Stimulated activated CD4-positive, alpha-beta T cell treated with anti-CD3 and anti-CD28 coated beads, Interleukin-4, amount 100 ng/mL, for 1 hour (primary cell): ENCODE measurements at places on chromosomes 3 and 15.

DNA sequence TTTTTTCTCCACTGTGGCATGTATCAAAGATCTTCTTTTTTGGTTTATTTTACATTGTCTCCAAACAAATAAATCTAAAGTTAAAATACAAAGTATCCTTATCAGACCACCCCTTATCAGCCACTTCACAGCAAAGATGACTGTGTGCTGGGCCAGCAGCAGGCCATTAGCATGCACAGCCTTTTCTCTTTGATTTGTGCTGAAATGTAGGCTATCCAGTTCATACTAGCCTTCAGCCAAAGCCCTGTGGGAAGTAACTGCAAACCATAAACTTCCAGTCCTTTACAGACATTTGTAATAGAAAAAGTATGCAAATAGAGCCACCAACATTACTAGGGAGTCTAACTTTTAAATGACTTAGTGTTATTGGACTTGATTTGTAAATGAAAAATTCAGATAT lies 816.3 kb downstream of the FHIT start:
- DNase-seq = no peak

- DNase-seq = no peak
Measured at GRCh38 chr15:82830427-82831173, 21.2 kb downstream of the WHAMM start.

DNA sequence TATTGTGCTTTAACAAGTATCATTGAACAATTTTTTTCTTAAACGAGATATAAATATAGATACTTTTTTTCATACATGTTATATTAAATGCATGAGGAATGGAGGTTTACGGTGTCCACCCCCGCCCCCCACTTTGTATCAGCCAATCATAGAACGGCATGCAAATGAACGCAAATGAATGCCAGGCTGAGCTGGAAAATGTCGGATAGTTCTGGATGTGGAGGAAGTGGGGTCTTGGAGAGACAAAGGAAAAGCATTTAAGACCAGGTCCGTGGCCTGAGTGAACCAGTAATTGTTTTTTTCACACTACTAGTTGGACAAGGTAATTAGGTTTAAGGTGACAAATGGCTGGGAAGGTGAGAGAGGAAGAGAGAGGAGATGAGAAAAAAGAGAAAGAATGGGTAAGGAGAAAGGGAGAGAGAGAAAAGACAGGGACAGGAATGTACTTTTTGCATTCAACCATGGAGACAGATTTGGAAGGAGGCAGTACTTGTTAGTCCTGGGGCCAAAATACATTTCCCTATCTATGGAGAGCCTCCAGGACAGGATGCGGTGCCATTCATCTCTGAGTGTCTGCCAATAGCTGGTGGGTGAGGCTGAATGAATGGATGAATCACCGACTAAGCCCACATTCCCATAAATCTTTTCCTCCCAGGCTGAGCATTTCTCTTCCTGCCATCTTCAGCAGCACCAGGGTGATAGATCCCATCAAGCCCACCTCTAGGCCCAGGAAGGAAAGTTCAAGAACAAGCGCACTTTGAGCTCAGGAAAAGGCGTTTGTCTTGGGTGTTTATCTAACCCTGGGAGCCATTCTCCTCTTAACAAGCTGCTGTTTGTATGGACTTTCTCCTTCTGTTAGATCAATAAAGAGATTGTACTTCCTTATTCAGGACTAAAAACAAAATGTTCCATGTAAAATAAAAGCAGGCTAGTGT lies 1.4 kb upstream of the RAD18 start:
- no peak for DNase-seq

- no peak for DNase-seq
Measured at GRCh38 chr3:110262896-110263295, 808.7 kb upstream of the NECTIN3 start.

DNA sequence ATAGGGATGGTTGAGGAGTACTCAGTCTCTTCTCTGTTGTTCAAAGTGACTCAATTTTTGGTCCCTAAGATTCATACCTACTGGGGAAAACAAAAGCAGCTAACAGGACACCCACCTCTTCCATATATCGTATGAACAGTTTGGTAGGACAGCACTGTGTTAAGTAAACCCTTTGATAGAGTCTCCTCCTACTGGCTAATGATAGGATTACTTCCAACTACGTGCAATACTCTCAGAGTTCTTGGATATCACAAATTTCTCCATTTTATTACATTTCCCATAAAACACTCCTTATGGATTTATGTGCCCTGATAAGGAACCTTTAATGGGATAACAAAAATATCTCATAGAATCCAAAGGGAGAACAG lies 200.2 kb upstream of the GOLGA6L4 start:
- DNase-seq = no peak

DNA sequence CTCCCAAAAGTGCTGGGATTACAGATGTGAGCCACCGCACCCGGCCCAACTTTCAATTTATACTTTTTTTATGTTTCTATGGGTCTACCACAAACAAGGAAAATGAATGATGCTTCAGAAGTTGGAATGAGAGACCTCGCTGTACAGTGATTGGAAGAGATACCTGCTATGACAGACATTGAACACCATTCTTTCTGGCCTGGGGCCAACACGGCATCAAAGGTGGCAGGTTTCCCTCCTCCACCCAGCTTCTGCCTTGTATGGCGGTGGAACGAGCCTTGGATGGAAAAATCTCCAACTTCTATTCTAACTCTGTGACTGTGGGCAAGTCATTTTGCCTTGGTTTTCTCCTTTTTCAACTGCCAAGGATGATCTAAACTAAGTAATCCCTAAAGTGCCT lies 117.8 kb upstream of the FAM174B start:
- DNase-seq = no peak

- DNase-seq = no peak
Measured at GRCh38 chr3:156579427-156579851, 24.5 kb upstream of the SSR3 start.

GRCh38 chr15:57033715-57034439 lies 115.4 kb downstream of the TCF12 start:
- no peak for DNase-seq

DNA sequence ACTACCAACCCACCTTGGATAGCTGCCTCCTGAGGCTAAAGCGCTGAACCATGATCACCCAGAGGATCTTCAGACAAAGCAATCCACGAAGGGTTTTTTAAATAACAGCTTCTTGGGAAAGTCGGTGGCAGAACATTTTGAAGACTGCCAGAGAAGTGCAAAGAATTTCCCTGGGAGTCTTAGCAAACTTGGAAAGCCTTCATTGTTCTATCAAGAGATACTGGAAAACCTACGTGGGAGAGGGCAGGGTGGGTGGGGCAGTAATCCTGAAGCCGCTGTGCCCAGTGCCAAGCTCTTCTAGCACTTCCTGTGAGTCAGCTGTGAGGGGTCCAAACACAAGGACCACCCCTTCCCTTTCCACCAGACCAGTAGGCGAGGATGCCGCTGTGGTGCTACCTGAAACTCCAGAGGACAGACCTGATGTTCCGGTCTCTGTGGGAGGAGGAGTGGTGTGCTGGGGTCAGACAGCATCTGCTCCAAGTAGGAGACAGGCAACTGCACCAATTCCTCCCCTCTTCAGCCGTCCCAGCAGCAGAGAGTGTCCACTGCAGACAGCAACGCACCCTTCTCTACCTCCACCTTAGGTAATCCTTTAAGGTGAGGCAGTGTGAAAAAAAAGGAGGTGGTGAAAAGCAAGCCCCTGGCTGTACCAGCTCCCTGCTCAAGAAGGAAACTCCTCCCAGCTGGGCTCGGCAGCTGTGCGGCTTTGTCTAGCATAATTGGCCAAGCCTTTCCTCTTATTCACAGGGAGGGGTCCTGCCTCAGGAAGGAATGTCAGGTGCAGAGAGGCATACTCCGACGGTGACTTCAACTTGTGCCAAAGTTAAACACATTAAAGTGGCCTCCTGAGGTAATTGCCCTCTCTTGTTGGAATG lies 99.0 kb downstream of the TMCC1 start:
- no peak for DNase-seq

DNA sequence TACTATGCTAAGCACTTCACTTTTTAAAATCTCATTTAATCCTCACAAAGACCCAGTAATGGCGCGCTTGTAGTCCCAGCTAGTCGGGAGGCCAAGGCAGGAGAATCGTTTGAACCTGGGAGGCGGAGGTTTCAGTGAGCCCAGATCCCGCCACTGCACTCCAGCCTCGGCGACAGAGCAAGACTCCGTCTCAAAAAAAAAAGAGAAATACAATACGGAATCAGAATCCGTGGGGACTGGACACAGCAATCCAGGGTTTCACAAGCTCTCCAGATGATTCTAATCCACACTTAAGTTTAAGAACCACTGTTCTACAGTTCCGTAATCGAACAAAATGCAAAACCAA lies 426 bp upstream of the SUMF1 start:
- no peak for DNase-seq

DNA sequence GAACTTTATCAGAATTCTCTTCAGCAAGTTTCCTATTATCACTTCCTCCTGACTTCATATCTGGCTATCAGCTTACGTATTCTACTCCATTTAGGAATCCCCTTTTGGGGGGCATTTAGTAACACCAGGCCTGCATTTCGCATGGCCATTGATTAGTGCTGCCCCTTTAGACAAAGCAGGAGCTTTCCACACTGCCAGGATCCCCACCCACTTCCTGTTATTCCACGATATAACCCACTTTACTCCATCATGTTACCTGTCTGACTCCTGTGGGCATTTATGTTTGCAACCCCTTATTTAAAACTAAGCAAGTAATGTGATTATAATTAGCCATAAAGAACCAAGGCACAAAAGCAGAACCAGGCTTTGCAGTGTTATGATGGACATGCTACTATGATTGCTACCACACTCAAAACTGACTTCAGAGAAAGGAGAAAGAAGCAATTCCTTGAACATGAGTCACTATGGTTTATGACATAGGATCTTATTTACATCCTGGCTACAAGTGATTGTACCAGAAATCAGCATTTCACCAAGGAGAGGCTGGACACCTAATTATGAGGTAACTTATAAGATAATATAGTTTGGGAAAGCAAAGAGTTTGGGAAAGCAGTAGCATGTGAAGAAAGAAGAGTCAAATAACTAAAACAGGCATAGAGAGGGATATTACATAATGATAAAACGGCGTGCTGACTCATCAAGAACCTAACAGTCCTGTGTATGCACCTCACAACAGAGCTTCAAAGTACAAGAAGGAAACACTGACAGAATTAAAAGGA lies 96.3 kb downstream of the IGSF11 start:
- DNase-seq = no peak

GRCh38 chr15:61216519-61216918 lies 12.6 kb downstream of the RORA start:
- DNase-seq = no peak

DNA sequence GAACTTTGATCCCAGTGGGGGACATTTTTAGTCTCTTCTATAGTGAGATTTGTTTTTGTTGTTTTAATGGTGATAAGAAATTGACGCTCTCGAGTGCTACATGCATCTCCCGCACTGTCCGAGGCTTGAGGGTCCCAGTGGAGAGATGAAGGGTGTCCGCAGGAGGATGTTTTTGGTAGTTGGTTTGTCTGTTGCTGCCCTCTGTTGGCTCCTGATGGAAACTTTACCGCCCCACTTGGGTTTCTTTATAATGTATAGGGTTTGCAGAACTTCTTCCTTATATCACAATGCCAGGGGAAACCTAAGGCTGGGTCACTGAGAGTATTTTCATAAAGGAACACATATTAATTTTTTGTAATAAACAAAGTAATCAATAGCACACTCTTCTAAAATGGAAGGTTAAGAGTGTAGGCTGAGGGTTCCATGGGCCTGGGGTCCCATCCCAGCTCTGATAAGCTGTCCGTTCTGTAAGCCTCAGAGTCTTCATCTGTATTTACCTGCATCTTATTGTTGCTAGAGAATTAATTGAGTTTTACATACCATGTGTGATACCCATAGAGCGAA lies 185.3 kb upstream of the FEZF2 start:
- no peak for DNase-seq

- no peak for DNase-seq
Measured at GRCh38 chr3:125511420-125512118, 8.4 kb downstream of the SNX4 start.

DNA sequence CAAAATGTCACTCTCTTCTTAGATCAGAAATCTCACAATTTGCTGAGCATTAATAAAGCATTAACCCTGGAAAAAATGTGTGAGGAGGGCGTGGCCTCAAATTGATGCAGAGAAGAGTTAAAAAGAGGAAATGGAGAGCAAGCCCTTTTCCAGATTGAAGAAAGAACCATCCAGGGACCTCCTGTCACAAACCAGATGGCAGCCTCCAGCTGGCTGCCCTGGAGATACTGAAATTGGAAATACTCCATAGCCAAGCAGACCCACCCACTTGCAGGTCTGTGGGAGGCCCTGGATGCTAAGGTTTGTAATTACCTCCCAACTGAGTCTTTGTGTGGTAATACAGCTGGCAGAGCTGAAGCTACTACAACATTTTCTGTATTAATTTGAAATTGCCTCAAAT lies 214.9 kb downstream of the IL20RB start:
- DNase-seq = no peak

GRCh38 chr15:79416876-79417275 lies 15.3 kb upstream of the MINAR1 start:
- no peak for DNase-seq

GRCh38 chr3:39249453-39250115 lies 30.3 kb downstream of the CX3CR1 start:
- no peak for DNase-seq

GRCh38 chr15:67992411-67992810 lies 61.7 kb upstream of the PIAS1 start:
- DNase-seq = no peak

DNA sequence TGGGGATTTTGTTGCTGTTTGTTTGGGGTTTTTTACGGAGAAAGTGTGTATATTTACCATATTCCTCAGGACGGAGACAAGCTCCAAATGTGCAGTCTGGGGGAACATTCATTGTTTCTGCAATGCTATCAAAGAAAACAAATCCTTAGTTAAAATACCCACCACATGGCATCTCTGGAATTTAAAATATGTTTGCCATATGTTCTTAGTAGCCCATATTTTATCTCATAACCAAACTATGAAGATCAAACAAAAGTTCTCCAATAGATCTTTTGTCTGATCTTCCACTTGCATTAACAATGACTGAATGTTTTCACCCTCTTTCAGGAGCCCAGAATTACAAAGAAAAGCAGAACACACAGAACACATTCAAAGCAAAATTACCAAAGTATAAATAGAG lies 35.3 kb downstream of the EFHB start:
- no peak for DNase-seq

DNA sequence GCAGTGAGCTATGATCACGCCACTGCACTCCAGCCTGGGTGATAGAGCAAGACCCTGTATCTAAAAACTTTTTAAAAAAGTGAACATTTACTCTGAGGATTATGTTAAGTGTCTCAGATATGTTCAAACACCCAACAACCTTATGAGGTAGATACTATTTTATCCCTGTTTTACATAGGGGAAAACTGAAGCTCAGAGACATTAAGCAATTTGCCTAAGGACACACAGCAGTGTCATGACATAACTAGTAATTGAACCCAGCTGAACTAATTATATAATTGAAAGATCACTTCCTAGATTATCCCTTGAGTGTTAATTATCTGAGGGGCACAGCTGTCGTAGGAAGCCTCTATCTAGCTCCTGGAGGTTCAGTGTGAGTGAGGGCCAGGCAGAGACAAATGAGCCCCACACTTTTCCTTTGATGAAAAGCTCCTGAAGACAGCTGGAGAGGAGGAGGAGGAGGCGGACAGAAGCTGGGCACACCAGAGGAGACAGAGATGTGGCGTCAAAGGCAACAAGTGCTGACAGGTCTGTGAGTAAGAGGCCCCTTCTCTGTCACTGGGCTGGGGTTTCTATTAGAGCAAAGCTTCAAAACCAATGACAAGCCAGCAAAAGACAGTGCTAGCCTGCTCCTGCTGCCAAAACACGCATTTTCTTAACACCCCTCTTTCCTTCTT lies 20.5 kb downstream of the TRH start:
- no peak for DNase-seq
